Osteocyte (in vitro differentiated cells): ENCODE measurements at places on chromosomes 1 and 21. TPM values are rescaled to one million over a fixed set of nuclear protein-coding genes. Genes with fewer than 3 reads are reported as not detected.

GRCh38 chr21:17462276-17462981, 50.4 kb upstream of the CXADR start:
- no peak for DNase-seq
- H3K4me3 ChIP-seq, result no peak overlapping the region
- no peaks in the 10 kb centered on the region for H3K36me3 ChIP-seq
- H3K27ac ChIP-seq, result no peak overlapping the region
- peaks cover 1% of the 10 kb centered on the region for H3K4me1 ChIP-seq

- no peak for DNase-seq
- H3K4me3 ChIP-seq, result no peak overlapping the region
- peaks cover 24% of the 10 kb centered on the region for H3K4me1 ChIP-seq
- H3K27ac ChIP-seq, result no peak overlapping the region
- H3K27me3 ChIP-seq, result peaks cover 7% of the 10 kb centered on the region
- no peaks in the 10 kb centered on the region for H3K36me3 ChIP-seq
These were observed 38.9 kb upstream of the MAP10 start for GRCh38 chr1:232766241-232766890.

- no peaks in the 10 kb centered on the region for H3K4me1 ChIP-seq
- H3K27me3 ChIP-seq, result no peaks in the 10 kb centered on the region
- no peak overlapping the region for H3K27ac ChIP-seq
- no peak for DNase-seq
- H3K36me3 ChIP-seq, result peaks cover 4% of the 10 kb centered on the region
These were observed 667.1 kb downstream of the LTN1 start for GRCh38 chr21:28325618-28326017.

GRCh38 chr1:2906085-2906484, 104.6 kb upstream of the TTC34 start:
- no peak overlapping the region for H3K4me3 ChIP-seq
- no peak for DNase-seq
- no peaks in the 10 kb centered on the region for H3K4me1 ChIP-seq
- no peaks in the 10 kb centered on the region for H3K27me3 ChIP-seq

- no peak for DNase-seq
- peak overlapping the region; percentile 99 for H3K4me3 ChIP-seq
- H3K27me3 ChIP-seq, result peaks cover 16% of the 10 kb centered on the region
- peaks cover 31% of the 10 kb centered on the region for H3K4me1 ChIP-seq
- H3K36me3 ChIP-seq, result peaks cover 4% of the 10 kb centered on the region
These were observed 1.6 kb upstream of the KDM4A start for GRCh38 chr1:43648221-43648847.

DNA sequence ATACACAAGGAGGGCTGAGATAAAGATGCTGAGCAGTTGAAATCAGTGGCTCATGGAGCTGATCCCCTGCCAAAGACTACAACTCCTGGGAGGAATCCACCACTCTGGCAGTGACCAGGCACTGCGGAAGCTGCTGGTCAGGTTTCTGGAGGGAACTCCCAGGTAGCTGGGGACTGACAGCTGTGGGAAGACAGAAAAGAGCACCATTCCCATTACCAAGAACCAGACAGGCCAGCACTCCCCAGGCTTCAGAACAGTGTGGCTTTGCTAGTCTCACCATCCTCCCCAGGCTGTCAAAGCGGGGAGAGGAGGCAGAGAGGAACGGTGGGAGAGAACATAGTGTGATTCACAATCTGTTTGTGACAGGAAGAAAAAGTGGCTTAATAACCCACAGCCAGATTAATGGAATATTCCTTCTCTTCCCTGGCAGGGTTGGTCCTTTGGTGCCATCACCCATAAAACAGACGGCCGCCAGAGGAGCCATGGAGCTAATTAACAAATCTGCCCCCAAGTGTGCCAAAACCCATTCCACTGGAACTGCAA, 92.1 kb downstream of the MAB21L3 start:
- H3K36me3 ChIP-seq, result no peaks in the 10 kb centered on the region
- H3K27me3 ChIP-seq, result peaks cover 54% of the 10 kb centered on the region
- H3K4me1 ChIP-seq, result no peaks in the 10 kb centered on the region
- H3K4me3 ChIP-seq, result no peak overlapping the region

- no peak for DNase-seq
- H3K4me1 ChIP-seq, result peaks cover 27% of the 10 kb centered on the region
- H3K27me3 ChIP-seq, result peaks cover 10% of the 10 kb centered on the region
- H3K36me3 ChIP-seq, result no peaks in the 10 kb centered on the region
- peak overlapping the region; percentile 67 for H3K4me3 ChIP-seq
These were observed 17.5 kb upstream of the ETV3 start for GRCh38 chr1:157155658-157156057.

GRCh38 chr1:205360891-205361290, 4.2 kb upstream of the KLHDC8A start:
- H3K4me1 ChIP-seq, result no peaks in the 10 kb centered on the region
- H3K27me3 ChIP-seq, result peaks cover 69% of the 10 kb centered on the region
- no peak overlapping the region for H3K4me3 ChIP-seq
- DNase-seq, result no peak

DNA sequence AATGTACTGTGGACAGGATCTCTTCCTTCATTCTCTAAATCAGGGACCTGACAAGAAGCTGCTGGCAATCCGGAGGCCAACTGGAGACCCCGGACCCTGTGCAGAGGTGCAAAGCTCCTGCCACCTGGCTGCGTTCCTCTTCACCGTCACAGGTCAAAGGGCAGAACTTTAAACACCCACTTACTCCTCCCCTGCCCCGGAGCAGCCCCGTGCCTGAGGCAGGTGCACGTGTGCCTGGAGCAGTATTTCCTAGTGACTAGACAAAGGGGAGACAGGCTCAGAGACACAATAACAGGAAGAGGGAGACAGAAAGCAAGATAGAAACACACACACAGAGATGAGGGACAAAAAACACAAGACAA, 6.6 kb upstream of the PIGC start:
- no peak for DNase-seq
- H3K27ac ChIP-seq, result no peak overlapping the region
- H3K36me3 ChIP-seq, result no peaks in the 10 kb centered on the region
- no peaks in the 10 kb centered on the region for H3K27me3 ChIP-seq
- H3K4me3 ChIP-seq, result no peak overlapping the region

DNA sequence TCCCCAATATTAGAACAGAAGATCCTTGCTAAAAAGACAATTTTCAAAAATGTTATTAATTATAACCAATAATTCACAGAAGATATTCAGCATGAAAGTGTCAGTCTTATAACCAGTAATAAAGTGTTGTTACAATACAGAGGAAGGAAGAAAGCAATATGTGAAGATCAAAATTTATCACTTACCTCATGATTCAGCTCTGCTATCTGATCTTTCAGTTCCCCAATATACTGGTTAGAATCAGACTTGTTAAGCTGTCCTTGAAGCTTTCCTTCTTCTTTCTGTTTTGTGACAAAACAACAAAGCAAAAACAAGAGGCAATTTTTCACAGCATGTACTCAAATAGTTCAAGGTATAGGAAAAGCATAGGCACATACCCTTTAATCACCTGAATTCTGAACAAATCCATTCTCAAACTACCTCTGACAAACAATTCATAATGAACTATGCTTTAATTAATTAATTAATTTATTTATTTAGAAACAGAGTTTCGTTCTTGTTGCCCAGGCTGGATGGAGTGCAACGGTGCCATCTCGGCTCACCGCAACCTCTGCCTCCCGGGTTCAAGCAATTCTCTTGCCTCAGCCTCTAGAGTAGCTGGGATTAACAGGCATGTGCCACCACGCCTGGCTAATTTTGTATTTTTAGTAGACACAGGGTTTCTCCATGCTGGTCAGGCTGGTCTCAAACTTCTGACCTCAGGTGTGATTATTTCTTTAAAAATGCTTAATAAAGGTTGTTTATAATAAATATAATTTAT, 76.9 kb upstream of the GFI1 start:
- no peaks in the 10 kb centered on the region for H3K27me3 ChIP-seq
- H3K36me3 ChIP-seq, result peaks cover 12% of the 10 kb centered on the region
- H3K27ac ChIP-seq, result no peak overlapping the region

GRCh38 chr1:153663211-153663610, 4.7 kb downstream of the SNAPIN start:
- no peak for DNase-seq
- peaks cover 14% of the 10 kb centered on the region for H3K4me1 ChIP-seq

DNA sequence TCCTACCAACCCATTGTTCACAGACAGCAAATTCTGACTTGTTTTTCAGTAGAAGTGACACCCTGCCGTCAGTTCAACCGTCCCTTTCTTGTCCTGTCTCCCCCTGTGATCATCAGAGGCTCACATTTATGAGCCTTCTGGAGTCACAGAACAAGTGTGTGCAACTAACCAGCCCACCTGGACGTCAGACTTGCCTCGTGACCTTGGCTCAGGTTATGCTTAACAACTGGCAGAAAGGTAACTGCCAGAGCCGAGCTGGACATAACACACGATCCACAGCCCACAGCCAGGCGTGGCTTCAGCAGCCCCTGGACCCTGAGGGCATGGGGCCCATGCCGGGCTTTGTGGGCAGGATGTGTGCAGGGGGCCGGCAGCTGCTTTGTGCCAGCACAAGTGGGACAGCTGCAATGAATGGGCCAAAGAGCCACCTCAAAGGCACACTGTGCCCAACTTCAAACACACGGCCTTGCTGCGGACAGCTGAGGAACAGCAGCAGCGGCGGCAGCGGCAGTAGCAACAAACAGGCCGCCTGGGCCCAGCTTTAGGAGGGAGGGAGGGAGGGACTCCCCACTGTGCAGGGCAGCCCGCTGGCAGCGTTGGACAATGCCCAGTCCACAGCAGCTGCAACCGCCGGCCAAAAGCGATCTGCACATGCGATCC, 103.9 kb downstream of the ZBTB18 start:
- no peaks in the 10 kb centered on the region for H3K27me3 ChIP-seq
- peaks cover 38% of the 10 kb centered on the region for H3K4me1 ChIP-seq
- DNase-seq, result peak; percentile 88
- peak overlapping the region; percentile 61 for H3K27ac ChIP-seq

GRCh38 chr1:205256951-205257625, 29.3 kb downstream of the TMCC2 start:
- H3K27me3 ChIP-seq, result no peaks in the 10 kb centered on the region
- H3K4me3 ChIP-seq, result no peak overlapping the region
- no peaks in the 10 kb centered on the region for H3K36me3 ChIP-seq
- H3K4me1 ChIP-seq, result peaks cover 37% of the 10 kb centered on the region
- H3K27ac ChIP-seq, result no peak overlapping the region

DNA sequence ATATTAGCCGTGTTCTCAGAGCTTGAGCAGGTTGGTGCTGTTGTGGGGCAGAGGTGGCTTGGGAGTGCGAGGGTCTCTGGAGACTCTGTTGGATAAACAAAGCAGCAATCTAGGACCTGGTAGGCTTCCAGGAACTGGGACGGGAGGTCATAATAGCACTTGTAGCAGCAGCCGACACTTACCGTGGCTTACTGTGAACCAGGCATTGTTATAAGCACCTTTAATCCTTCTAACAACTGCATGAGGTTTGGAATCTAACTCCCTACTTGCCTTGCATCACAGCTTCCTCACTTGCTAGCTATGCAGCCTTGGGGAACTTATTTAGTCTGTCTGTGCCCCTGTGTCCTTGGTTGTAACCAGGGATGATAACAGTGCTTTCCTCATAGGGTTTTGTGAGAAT, 94.9 kb downstream of the NAV1 start:
- peaks cover 25% of the 10 kb centered on the region for H3K4me1 ChIP-seq
- H3K27ac ChIP-seq, result no peak overlapping the region
- no peaks in the 10 kb centered on the region for H3K27me3 ChIP-seq
- H3K36me3 ChIP-seq, result peaks cover 12% of the 10 kb centered on the region
- no peak overlapping the region for H3K4me3 ChIP-seq

DNA sequence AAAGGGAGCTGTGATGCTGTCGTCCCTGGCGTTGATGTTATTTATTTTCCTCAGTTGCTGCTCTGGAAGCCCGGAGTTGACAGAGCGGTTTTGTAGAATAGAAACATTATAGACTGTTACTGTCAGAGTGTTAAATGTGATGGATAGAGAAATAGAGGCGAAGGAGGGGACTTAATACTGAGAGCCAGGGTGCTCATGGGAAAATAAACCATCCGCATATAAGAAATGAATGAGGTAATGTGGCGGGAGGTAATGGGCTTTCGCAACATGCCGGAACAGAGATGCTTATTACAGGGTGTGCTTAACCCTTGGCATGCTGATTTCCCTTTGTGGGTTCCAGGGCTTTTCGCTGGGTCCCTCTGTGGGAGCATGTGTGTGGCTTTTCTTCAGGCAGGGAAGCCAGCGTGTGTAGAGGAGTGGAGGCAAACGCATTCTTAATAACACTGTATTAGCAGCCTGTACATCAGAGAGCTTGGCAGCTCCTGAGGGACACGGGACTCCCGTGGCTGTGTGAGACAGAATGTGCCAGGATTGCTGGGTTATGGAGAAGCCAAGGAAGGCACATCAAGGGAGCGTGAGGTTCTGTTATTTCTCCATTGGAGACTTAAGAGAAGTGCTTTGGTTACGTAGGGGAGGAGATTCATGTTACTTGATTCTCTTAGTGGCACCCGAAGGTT, 141.0 kb downstream of the PBX1 start:
- no peak overlapping the region for H3K27ac ChIP-seq
- no peaks in the 10 kb centered on the region for H3K27me3 ChIP-seq
- no peak for DNase-seq
- H3K36me3 ChIP-seq, result no peaks in the 10 kb centered on the region

- H3K36me3 ChIP-seq, result no peaks in the 10 kb centered on the region
- DNase-seq, result no peak
- no peaks in the 10 kb centered on the region for H3K4me1 ChIP-seq
- no peak overlapping the region for H3K27ac ChIP-seq
These were observed 2.5 kb upstream of the TRIM63 start for GRCh38 chr1:26069941-26070295.

- no peak for DNase-seq
- H3K36me3 ChIP-seq, result no peaks in the 10 kb centered on the region
- no peak overlapping the region for H3K4me3 ChIP-seq
- no peaks in the 10 kb centered on the region for H3K27me3 ChIP-seq
- H3K27ac ChIP-seq, result no peak overlapping the region
- peaks cover 3% of the 10 kb centered on the region for H3K4me1 ChIP-seq
These were observed 83.1 kb downstream of the HS2ST1 start for GRCh38 chr1:86997538-86997937.

GRCh38 chr1:152501704-152502103, 8.9 kb upstream of the LCE5A start:
- no peaks in the 10 kb centered on the region for H3K4me1 ChIP-seq
- no peak overlapping the region for H3K27ac ChIP-seq
- no peaks in the 10 kb centered on the region for H3K27me3 ChIP-seq
- H3K4me3 ChIP-seq, result no peak overlapping the region
- H3K36me3 ChIP-seq, result no peaks in the 10 kb centered on the region
- no peak for DNase-seq

DNA sequence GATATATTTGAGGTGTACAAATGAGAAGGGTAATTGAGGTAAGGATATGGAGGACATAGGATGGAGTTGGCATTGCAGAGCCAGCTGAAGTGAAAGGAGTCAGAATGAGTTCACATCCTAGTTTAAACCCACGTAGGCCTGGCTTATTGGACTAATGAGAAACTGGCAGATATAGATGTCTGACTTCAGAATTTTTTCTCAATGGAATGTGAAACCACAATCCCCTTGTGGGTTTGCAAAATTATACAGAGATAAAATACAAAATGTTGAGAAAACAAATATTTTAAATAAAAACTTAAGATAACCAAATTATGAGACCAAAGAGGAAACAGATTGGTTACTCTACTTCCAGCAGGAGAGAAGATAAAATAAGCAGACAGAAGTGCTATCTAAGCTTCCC, 277.4 kb upstream of the LRRC7 start:
- H3K4me1 ChIP-seq, result no peaks in the 10 kb centered on the region
- no peak for DNase-seq
- no peak overlapping the region for H3K27ac ChIP-seq
- H3K36me3 ChIP-seq, result no peaks in the 10 kb centered on the region
- H3K27me3 ChIP-seq, result no peaks in the 10 kb centered on the region

The RHOU gene
- 2.3 and 2.4 TPM in 2 replicates for total RNA-seq

The GPR89A gene
- 22.9 and 24.4 TPM in 2 replicates for total RNA-seq

The TEDDM1 gene
- not detected in 2 replicates for total RNA-seq

The CD48 gene
- total RNA-seq, result not detected in 2 replicates

The LCE2C gene
- total RNA-seq, result not detected in 2 replicates

The DENND2D gene
- not detected in 2 replicates for total RNA-seq

The LHX8 gene
- not detected in 2 replicates for total RNA-seq

The SLC16A1 gene
- total RNA-seq, result 58.7 and 60.0 TPM in 2 replicates

The CLCA4 gene
- total RNA-seq, result not detected in 2 replicates

The SYPL2 gene
- total RNA-seq, result 0.59 and 1.1 TPM in 2 replicates

The RAP1A gene
- 48.3 and 51.0 TPM in 2 replicates for total RNA-seq

The FMO1 gene
- total RNA-seq, result 2.7 and 3.6 TPM in 2 replicates

The NKAIN1 gene
- total RNA-seq, result 1.9 and 2.2 TPM in 2 replicates
